Putamen (tissue), 1 donor: ENCODE measurements at places on chromosomes 12 and 14.

- DNase-seq: no peak
Observed at GRCh38 chr12:64072916-64073575, 149.1 kb downstream of the KICS2 start.

GRCh38 chr12:34401659-34402227, 379.4 kb downstream of the ALG10 start:
- no peak for DNase-seq

GRCh38 chr12:115700896-115701465, 576.5 kb downstream of the MED13L start:
- no peak for DNase-seq

DNA sequence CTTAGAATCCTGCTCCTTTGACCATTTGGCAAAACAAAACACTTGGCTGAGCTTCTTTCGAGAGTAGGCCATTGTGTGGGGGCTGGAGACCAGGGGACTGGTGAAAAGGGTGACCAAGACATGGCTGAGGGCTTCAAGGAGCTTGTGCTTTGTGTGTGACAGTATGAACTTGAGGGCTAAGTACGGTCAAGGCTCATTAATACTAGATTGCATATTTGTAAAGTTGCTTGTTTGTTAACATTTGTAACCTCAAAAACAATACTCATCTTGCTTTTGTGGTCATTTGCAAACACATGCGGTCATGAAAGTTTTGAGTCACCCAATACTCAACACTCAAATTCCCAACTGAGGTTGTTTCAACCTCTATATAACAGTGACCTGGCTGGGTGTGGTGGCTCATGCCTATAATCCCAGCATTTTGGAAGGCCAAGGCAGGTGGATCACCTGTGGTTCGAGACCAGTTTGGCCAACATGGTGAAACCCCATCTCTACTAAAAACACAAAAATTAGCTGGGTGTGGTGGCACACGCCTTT, 42.5 kb downstream of the ZFYVE26 start:
- DNase-seq: no peak

- no peak for DNase-seq
Observed at GRCh38 chr12:48279601-48280000, 71.1 kb downstream of the ZNF641 start.

DNA sequence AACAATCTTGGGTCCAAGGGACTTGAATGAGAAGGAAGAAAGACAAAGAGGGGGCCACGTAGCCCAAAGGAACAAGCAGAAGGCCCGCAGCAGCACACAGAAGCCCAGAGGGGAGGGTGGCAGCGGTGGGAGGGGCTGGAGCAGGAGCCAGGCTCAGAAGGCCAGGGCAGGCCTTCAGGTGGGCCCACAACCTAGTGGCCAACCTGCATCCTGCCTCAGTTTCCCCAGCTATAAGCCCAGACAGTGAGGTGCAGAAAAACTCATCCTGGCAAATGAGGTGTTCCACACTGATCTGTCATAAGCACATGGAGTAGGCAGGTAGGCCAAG, 34.1 kb downstream of the LTBP2 start:
- no peak for DNase-seq

- DNase-seq: no peak
Observed at GRCh38 chr12:27604431-27604830, 80.4 kb downstream of the PPFIBP1 start.

- no peak for DNase-seq
Observed at GRCh38 chr12:124464062-124464461, 103.3 kb downstream of the NCOR2 start.

GRCh38 chr12:5568325-5568981, 136.5 kb downstream of the NTF3 start:
- DNase-seq: no peak

- DNase-seq: no peak
Observed at GRCh38 chr14:26265170-26265685, 332.6 kb downstream of the NOVA1 start.

GRCh38 chr12:28844718-28845117, 304.4 kb upstream of the FAR2 start:
- no peak for DNase-seq

DNA sequence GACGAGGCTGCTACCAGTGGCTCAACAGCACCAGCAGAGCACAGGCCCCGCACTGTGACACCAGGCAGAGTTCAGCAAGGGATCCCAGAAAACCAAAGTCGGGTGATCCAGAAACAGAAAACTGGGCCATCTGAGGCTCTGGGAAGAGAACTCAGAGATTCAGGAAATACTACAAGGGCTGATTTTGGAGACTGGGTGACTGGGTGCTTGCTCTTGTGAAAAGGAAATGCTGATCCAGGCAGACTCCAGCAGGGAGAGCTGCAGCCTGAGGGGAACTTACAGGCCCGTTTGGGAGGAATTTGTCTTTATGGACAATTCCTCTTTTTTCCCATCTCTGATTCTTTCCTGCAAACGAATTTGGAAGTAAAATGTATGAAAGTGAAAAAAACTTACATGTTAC, 28.2 kb downstream of the FOXN3 start:
- no peak for DNase-seq

- DNase-seq: no peak
Observed at GRCh38 chr14:52080808-52081755, 12.2 kb upstream of the NID2 start.

- no peak for DNase-seq
Observed at GRCh38 chr12:114347861-114348260, 58.1 kb downstream of the TBX5 start.

GRCh38 chr12:121990692-121991603, 30.7 kb upstream of the BCL7A start:
- no peak for DNase-seq

DNA sequence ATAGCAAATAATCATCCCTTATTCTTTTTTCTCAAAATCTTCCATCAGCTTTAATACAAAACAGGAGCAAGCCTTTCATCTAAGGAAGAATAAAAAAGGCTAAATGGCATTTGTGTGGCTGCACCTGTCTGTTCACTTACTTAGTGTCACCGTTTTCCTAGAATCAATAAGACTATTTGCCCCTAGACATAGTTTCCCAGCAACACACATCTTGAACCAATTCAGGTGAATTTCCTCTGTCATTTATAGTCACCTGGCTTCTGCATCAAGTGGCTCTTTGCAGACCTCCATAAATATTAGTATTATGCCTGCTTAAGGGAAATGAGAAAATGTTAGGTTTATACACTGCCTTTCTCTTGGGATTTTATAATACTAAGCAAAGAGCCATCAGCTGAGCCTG, 17.4 kb upstream of the GCH1 start:
- no peak for DNase-seq

DNA sequence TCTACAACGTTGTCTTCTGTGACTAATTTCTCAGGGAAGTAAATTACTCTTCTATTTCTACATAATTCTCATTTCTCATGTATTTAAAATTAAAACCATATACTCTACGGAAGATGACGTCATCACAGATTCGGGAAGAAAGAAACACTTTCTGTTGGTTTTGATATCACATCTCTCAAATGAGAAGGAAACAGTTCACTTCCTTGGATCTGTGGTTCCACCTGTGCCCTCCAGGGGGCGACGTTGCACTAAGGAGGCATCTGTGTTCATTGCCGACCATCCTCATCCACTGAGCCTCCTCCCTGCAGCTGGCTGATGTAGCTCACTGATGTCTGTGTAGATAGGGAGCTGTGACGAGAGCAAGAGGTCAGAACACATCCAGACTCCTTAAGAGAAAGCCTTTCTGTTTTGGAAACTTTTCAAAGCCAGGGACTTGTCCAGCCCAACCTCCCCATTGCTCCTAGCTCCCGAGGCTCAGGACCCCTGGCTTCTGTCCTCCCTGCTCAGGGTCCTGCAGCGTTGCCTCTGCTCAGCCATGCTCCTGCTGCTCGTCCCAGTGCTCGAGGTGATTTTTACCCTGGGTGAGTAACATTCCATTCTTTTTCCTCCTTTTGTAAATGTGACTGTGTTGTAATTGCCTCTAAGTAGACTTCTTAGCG, 172.7 kb upstream of the OR4E1 start:
- no peak for DNase-seq

- no peak for DNase-seq
Observed at GRCh38 chr14:105534586-105534985, 8.2 kb downstream of the TMEM121 start.

- DNase-seq: no peak
Observed at GRCh38 chr12:14619741-14620501, 52.2 kb upstream of the PLBD1 start.

- no peak for DNase-seq
Observed at GRCh38 chr12:108634341-108634751, 652 bp upstream of the SELPLG start.

- no peak for DNase-seq
Observed at GRCh38 chr14:42921901-42922300, 1315.2 kb downstream of the LRFN5 start.

DNA sequence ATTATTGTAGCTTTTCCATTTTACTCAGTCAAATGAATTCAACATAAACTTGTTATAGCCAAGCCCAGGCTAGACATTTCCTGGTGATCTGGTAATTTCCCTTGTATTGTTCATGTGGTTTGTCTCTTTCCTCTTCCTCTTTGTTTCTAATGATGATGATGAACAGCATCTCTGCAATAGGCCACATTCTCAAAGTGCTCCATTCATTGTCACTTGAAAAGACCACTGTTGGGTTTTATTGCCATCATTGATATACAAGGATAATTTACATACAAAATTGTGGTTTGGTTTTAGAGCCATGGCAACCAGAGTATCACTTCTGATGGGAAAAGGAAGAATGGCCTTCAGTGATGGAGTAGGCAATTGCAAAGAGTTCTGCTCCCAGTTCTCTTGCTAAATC, 379.3 kb downstream of the RGS6 start:
- no peak for DNase-seq

DNA sequence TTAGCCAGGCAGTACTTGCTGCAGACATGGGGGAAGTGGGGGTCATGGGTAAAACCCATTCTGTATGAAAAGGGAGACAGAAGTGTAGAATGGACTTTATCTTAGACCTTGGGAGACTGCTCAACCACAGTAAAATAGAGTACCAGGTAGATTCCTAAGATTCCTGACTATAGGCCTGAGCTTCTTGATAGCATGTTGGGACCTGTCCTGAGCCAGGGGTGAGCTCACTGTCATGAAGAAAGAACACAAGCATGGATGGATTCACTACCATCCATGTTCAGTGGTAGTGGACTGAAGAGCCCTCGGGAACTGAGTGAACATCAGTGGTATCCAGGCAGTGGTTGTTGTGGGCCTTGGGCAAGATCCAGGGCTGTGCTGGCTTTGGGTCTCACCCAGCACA, 1003.8 kb downstream of the TMTC2 start:
- no peak for DNase-seq

GRCh38 chr14:100618763-100619320, 31.6 kb upstream of the BEGAIN start:
- no peak for DNase-seq

GRCh38 chr12:115697340-115697739, 580.2 kb downstream of the MED13L start:
- no peak for DNase-seq

DNA sequence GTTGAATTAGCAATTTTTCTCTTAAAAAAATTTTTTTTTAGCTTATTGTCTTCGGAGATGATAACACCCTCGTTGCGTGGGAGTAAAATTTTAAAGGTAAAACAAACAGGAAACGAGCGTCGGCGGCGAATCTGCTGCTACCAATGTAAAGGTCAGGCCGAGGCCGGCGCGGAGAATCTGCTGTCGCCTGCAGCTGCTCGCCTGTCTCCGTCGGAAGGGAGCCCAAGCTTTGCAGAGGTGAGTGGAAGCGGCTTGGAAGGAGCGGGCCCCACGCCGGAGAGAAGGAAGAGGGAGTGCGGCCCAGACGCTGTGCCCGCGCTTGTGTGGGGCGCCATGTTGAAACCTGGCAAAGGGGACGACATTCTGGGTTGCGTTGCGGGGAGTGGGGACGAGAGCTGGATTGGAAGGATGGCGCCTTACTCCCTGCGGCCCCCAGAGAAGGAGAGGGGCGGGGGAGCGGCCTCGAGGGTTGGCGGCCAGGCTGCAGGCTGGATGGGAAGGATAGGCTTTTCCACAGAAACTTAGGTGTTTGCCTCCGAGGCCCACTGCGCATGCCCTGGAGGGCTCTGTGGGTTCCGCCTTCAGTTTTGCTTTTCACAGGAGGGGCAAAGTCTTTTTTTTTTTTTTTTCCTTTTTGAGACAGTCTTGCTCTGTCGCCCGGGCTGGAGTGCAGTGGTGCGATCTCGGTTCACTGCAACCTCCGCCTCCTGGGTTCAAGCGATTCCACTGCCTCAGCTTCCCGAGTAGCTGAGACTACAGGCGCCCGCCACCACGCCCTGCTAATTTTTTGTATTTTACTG, at the start of gene SNRNP35:
Gene SNRNP35 (plus strand): TSS at position 160 of the 800 bp plus-strand sequence. CDS start 7,402 bp downstream, outside the sequence.
- DNase-seq: peak; percentile 86
